ENCODE measurements at places on chromosomes 3 and 15.

GRCh38 chr15:92306663-92307062, 87.0 kb upstream of the ST8SIA2 start:
- DNase-seq: peak; percentile 55

- no peak for DNase-seq
Measured at GRCh38 chr3:15528854-15529537, 7.5 kb upstream of the COLQ start.

GRCh38 chr3:179321668-179322285, 1.1 kb upstream of the ZNF639 start:
- DNase-seq: no peak

DNA sequence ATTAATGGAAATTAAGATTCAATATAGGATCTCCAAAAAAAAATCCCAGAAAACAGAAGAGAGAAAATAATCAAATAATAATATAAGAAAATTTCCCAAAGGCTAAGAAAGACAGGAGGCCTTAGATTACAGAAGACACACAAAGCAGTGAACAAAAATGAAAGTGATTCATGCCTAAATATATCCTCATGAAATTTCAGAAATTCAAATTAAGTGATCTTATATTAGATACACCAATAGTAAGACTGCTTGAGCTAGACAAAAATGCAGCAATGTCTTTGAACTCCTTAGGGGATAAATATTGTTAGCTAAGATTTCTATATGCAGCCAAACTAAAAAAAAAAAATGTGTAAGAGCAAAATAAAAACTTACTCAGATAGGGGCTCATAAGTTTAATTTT, 44.6 kb upstream of the ARPP21 start:
- DNase-seq: no peak

GRCh38 chr3:123039178-123039577, 11.6 kb upstream of the SEMA5B start:
- no peak for DNase-seq
